ENCODE measurements at places on chromosomes 11 and 22.

DNA sequence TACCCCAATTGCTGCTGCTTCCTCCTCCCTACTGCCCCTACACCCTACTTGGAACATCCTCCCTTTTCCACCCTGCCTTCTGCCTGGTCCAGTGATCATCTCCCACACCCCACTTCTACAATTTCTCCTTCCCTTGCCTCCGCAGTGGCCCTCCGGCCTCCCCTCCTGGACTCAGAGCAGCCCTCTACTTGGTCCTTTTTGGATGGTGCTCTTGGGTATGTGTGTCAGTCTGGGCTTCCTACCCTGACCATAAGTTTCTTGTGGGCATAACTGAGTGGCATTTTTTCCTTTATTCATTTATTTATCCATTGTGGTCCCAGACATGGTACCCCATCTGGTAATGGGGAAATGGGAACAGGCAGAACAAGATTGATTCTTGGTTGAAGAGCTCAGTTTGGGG lies 111.4 kb upstream of the NAV2 start:
- DNase-seq = no peak

DNA sequence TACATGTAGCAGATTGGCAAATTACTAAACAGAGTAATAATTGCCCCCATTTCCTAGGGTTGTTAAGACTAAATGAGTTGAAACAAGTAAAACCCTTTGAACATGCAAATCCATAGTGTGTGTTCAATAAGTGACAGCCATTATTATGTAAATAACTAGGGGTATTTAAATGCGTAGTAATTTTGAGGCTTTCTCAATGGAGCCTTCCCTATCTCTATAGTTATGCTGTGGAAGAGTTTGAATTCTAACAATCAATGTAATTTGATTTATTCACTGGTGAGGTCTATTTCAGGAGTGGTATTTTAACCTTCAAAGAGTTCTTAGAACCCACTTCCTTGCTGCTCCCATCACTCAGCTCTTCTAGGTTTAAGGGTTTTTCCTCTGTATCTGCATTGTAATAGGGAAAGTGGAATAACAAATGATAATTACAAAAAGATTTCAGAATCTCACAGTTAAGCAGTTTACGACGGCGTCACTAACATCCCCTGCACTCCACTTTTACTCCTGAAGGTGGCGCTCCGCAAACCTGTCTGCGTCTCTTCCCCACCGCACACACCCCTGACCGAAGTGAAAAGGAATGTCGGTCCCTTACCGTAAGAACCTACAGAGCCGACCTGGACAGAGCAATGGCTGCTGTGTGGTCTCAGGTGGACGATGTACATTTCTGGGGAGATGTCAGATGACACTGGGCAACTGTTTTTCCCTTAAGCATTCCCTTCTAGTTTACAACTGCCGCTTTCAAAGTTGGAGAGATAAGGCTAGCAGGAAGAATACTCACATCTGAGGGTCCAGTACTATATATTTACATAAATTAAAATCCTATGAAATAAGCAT lies 80.8 kb downstream of the ZC3H12C start:
- no peak for DNase-seq

DNA sequence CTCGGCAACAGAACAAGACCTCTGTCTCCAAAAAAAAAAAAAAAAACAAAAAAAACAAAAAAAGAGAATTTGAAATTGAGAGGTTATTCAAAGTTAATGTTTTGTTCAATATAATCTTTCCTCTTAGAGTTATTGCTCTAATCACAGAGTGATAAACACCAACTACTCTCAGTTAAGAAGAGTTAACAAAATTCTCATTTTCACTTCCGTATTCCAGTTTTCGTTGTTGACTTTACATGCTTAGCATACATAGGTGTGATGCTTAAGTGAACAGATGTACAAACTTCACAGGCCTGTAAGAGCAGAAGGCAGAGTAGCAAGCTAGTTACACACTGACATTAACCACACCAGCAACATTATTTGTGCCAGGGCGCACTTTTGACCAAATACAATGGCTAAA lies 12.3 kb downstream of the EIF4ENIF1 start:
- no peak for DNase-seq

- DNase-seq = peak; percentile 82
These were observed 110.6 kb downstream of the SCN3B start for GRCh38 chr11:123543797-123544196.

GRCh38 chr22:37333724-37334460 lies 51.6 kb downstream of the CYTH4 start:
- DNase-seq = no peak

GRCh38 chr11:57363131-57364080 lies 17.5 kb downstream of the PRG3 start:
- DNase-seq = no peak

DNA sequence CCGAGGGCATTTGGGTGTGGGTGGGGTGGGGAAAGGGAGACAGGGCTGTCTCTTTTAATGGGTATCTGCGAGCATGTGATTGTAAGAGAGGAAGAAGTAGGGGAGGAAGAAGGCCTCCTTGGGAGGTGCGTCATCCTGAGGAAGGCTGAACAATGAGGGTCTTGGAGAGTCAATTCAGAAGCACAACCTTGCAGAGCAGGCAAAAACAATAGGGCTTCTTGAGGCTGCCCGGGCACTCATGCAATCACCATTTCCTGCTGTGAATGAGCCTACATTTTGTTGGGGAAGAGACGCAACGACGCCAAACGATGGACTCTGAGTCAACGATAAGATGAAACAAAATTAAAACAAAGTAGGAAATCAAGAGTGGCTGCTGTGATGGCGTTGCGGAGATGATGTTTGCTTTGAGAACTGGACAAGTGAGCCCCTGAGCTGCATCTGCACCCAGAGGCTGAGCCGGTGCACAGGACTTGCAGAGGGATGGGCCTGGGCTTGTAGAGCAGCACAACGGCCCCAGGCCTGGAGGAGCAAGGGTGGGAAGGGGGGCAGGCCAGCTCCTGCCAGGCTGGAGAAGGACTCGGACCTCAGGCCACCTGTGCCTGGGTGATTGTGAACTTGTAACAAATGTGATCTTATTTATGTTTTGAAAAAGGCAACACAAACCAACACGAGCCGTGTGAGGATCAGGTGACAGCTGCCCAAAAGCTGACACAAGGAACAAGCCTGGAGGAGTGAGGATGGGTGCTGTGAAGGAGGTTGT lies 92.3 kb upstream of the B3GAT1 start:
- no peak for DNase-seq

GRCh38 chr11:33761471-33761870 lies 12.8 kb downstream of the FBXO3 start:
- no peak for DNase-seq

GRCh38 chr22:48949375-48950149 lies 878.1 kb downstream of the BRD1 start:
- no peak for DNase-seq

- DNase-seq = no peak
These were observed 85.0 kb downstream of the ATG16L2 start for GRCh38 chr11:72899238-72899637.

GRCh38 chr11:126996036-126996804 lies 4.3 kb downstream of the KIRREL3 start:
- DNase-seq = no peak

Measured in stromal cell of bone marrow (primary cell).